Activated CD4-positive, alpha-beta T cell treated with anti-CD3 and anti-CD28 coated beads, Interleukin-2, Interleukin-4, amounts not matched to agents 100 ng/mL and 50 ng/mL, durations not matched to agents 16 hours and 8 hours (primary cell): ENCODE measurements at places on chromosomes 6 and 20.

DNA sequence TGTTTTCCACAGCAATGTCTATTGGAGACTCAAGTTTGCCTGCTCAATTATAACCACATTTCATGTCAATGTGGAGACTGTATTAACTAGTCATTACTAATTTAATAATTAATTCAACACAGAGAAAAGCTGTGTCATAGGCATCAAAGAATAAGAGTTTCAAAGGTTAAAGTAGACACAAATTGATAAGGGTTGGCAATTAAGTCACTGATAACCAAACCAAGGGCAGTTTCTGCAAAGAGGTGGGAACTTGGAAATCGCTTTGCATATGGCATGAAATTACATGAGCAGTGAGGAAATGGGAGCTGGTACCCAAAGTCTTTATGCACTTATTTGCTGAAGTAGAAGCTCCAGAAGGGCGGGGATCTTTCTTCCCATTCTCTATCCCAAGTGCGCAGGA, 34.2 kb downstream of the GCLC start:
- DNase-seq = no peak

DNA sequence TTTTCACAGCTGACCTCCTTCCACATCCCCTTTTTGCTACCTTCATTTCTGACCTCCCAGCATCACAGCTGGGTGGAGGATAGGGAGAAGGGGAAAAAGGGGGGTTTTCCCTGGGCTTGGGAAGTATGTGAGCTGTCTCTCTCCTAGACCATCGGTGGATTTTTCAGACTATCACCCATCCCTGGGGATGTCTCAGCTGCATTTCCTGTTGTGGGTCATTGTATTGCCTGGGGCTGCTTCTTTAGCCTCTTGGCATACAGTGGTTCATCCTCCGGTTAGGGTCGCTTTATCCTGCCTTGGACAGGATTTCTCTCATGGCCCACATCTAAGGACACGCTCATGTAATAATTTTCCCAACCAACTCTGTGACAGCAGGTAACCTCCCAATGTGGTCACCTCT, 142.5 kb upstream of the ARG1 start:
- no peak for DNase-seq

DNA sequence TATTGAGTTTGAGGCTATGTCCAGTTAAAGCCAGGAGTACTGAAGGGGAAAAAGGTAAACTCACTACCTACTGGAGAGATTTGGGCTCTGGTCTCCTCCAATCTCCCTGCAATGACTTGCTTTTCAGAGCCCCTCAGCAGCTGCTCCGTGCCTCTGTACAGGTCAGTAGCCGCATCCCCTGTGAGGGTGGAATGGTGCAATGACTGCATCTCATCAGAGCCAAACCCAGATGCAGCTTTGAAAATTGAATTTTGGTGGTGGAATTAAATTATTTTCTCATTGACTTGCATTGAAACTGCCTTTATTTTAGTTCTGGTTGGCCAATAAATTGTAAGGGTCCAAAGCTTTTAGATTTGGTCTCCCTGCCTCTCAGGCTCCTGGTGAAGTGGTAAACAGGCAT, 166.7 kb downstream of the DLL1 start:
- DNase-seq = no peak

DNA sequence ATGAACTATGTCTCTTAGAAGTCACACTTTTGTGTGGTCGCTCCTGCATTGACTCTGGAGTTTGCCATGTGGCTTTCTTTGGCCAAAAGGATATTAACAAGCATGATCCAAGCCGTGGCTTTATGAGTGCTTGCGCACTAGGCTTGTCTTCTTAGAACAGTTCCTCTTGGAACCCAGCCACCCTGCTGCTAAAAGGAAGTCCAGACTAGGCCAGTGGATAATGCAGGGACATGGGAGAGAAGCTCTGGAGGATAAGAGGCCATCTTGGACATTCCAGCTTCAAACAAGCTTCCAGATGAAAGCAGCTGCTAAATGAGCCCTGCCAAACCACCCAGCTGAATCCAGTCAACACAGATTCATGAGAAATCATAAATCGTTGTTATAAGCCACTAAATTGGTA, 346.4 kb downstream of the CDC5L start:
- no peak for DNase-seq

- DNase-seq = no peak
Observed at GRCh38 chr6:160426136-160426535, 78.0 kb downstream of the SLC22A3 start.

DNA sequence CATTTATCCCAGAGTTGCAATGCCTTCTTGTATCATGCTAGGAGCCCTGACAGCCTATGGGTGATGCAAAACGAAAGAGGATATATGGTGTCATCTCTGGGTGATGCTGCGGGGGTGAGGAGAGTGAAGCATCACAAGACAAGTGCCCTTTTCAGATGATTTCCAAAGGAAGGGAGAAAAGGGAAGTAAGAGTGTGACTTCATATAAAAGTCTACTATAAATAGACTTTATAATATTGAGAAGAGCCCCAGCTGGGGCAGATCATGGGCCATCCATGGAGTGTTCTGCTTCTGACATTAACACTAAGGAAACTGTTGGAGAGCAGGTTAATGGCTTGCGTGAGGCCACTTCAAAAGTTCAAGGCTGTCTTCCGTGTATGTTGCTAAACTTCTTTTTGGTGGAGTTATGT, 4.4 kb downstream of the CD83 start:
- DNase-seq = peak; percentile 76

DNA sequence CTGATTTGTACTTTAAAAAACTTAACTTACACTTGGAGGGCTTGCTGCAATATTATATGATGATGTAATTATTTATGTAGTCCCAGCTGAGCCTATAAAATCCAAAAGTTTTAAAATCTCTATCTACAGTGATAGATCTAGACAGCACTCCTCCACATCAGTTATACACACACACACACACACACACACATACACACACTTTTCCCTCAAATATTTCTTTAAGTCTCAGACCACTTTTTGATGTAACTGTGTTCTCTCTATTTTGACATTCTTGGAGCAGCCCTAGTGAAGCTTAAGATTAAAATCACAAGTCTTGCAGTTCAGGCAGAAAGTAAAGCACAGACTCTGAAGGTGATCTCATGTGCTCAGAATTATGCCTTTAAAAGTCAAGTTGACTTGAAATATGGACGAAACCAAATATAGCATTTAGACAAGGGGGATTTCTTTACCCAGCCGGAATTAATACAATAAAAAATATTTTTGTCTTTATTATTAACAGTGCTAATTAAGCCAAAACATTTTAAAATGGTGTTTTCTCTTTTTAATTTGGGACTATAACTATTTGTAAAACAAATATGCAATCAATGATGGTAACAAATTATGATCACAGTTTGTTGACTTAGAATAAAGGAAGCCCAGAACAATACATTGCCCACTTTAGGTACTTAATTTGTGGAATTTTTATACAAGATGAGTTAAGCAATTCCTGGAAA, 63.5 kb upstream of the TMEM30A start:
- no peak for DNase-seq

DNA sequence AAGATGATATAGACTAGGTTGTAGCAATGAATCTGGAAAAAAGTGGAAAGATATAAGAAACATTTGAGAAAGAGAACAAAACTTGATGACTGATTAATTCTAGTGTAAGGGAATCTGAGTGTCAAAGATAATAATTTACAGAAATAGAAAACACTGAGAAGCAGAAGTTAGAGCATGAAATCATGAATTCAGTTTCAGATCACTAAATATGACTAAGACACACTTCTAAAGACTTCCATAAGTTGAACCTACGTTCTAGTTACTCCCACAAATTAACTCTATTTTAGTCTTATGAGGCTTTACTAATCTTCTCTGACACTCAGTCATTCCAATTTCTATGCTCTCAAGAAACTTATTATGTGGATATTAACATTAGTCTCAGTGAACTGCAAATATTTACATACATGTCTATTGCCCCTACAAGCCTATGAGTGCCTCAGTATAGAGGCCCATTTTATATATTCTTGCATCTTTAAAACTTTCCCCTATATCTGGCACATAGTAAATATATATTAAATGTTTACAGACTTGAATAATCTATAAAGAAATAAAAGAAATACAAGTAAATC, 30.4 kb downstream of the IBTK start:
- no peak for DNase-seq

DNA sequence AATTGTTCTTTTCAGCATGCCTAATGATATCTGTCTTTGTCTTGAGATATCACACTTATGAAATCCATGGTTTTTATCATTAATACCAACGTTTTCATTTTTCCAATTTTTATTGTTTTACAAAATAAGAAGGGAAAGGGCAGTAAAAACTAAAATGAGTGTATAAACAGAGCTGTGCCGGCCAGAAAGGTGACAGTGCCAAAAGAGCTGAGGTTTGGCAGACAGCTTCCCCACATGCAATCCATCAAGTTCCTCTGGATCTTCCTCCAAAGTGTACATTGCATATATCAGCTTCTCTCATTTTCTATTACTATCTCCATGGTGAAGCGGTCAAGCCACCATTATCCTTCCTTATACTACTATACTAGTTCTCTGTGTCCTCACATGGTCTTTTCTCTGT, 10.1 kb upstream of the TMEM244 start:
- no peak for DNase-seq

- DNase-seq = no peak
Observed at GRCh38 chr6:53233309-53233708, 84.7 kb upstream of the GCM1 start.

GRCh38 chr20:31355981-31356380, 12.4 kb upstream of the DEFB118 start:
- DNase-seq = no peak

- no peak for DNase-seq
Observed at GRCh38 chr6:170125456-170126300, 165.2 kb downstream of the DLL1 start.

GRCh38 chr6:26600759-26601158, 4.0 kb downstream of the ABT1 start:
- DNase-seq = no peak
